AG09309 (cell line): ENCODE measurements at places on chromosomes 13 and 19.

- DNase-seq: no peak
Measured at GRCh38 chr13:79171141-79172061, 234.7 kb downstream of the RBM26 start.

- DNase-seq: no peak
Measured at GRCh38 chr19:54418030-54418929, 3.0 kb downstream of the TTYH1 start.

DNA sequence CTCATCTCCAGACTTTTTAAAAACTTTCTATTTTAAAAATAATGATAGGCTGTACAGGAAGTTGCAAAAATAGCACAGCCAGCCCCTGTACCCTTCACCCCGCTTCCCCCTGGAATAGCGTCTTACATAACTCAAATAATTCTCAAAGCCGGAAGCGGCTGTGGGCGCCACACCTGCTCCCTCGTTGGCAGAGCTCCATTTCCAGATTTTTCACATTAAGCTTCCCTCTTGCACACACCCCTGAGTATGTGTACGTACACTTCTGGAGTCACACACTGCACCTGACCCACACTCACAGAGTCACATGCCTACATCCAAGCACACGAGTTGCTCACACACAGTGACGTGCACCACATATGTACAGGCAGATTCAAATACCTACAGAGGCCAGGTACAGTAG is 24.9 kb upstream of the DPP9 start:
- no peak for DNase-seq

- DNase-seq: no peak
Measured at GRCh38 chr13:31201341-31202031, 1.7 kb downstream of the B3GLCT start.
